ENCODE measurements at places on chromosomes 11 and 22.
A peak's percentile ranks its signal among the peaks of the same experiment; 100 is the strongest.

DNA sequence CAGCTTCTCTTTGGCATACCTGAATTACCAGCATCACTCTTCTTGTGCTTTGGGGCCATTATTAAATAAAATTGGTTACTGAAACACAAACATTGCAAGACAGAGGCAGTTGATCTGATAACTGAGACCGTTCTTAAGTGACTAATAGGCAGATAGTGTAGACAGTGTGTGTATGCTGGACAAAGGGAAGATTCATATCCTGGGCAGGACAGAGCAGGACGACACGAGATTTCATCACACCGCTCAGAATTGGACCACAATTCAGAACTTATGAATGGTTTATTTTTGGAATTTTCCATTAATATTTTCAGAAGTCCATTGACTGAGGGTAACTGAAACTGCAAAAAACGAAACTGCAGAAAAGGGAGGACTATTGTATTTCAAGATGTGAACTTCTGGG, 68.6 kb downstream of the LDLRAD3 start:
- H3K4me3 ChIP-seq: no peak overlapping the region
- no peak for DNase-seq
- no peak overlapping the region for H3K27ac ChIP-seq
- no peaks in the 10 kb centered on the region for H3K36me3 ChIP-seq
- H3K4me1 ChIP-seq: peaks cover 31% of the 10 kb centered on the region

- no peaks in the 10 kb centered on the region for H3K36me3 ChIP-seq
- no peak overlapping the region for H3K27ac ChIP-seq
- no peak for DNase-seq
- H3K27me3 ChIP-seq: peaks cover 22% of the 10 kb centered on the region
- no peaks in the 10 kb centered on the region for H3K4me1 ChIP-seq
Measured at GRCh38 chr11:124101737-124102136, 13.5 kb upstream of the VWA5A start.

- no peak overlapping the region for H3K4me3 ChIP-seq
- H3K27ac ChIP-seq: no peak overlapping the region
- H3K36me3 ChIP-seq: no peaks in the 10 kb centered on the region
- H3K4me1 ChIP-seq: no peaks in the 10 kb centered on the region
- no peaks in the 10 kb centered on the region for H3K27me3 ChIP-seq
Measured at GRCh38 chr11:73795925-73796632, 8.4 kb downstream of the MRPL48 start.

DNA sequence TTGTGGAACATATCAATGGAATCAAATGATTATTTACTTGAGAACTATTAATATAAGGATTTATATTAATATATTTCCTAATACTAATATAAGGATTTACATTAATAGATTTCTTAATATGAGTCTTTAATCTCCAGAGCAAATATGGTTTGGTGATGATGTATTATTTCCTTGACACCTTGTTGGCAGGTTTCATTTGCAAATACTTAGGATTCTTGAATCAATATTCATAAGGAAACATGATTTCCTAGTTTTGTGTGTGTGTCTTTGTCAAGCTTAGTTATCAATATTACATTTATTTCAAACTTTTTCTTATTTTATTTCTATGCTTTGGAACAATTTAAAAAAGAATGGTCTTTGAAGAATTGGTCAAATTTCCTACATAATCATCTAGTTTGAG, 138.5 kb downstream of the RAB38 start:
- no peak overlapping the region for H3K4me3 ChIP-seq
- DNase-seq: no peak
- H3K27me3 ChIP-seq: no peaks in the 10 kb centered on the region

- H3K36me3 ChIP-seq: no peaks in the 10 kb centered on the region
- H3K4me1 ChIP-seq: no peaks in the 10 kb centered on the region
Measured at GRCh38 chr22:35518811-35519210, 21.8 kb upstream of the RASD2 start.

DNA sequence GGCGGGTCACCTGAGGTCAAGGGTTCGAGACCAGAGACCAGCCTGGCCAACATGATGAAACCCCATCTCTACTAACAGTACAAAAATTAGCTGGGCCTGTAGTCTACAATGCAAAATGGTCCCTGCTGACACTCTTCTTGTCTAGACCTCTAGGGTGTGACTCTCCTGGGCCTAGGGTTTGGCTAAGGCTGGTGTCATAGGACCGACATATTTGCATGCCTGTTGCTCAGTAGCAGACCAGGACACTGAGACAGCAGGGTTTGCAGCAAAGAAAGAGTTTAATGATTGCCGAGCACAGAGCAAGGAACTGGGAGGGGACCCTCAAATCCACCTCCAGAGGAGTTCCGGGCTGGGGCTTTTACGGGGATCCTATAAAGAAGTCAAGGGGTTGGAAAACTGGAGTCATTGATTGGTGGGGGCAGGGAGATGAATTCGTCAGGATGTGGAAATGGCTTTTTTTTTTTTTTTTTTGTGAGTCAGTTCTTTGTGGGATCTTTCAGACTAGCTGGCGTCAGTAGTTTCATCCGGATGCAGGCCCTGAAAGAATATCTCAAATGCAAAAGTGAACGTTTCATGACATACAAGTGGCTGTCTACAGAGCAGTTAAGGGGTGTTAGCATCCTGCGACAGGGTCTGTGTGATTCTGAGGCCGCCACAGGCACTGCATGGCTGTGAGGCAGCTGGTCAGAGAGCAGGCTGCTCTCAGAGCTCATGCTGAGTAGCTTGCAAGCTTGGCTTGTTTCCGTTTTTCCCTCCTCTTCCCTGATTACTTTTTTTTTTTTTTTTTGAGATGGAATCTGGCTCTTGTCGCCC, 27.2 kb upstream of the A4GALT start:
- H3K4me3 ChIP-seq: no peak overlapping the region
- peaks cover 3% of the 10 kb centered on the region for H3K36me3 ChIP-seq
- H3K27ac ChIP-seq: no peak overlapping the region

GRCh38 chr11:9651899-9652748, 11.8 kb upstream of the SWAP70 start:
- H3K4me1 ChIP-seq: no peaks in the 10 kb centered on the region
- H3K36me3 ChIP-seq: no peaks in the 10 kb centered on the region
- H3K27ac ChIP-seq: no peak overlapping the region
- no peaks in the 10 kb centered on the region for H3K27me3 ChIP-seq

DNA sequence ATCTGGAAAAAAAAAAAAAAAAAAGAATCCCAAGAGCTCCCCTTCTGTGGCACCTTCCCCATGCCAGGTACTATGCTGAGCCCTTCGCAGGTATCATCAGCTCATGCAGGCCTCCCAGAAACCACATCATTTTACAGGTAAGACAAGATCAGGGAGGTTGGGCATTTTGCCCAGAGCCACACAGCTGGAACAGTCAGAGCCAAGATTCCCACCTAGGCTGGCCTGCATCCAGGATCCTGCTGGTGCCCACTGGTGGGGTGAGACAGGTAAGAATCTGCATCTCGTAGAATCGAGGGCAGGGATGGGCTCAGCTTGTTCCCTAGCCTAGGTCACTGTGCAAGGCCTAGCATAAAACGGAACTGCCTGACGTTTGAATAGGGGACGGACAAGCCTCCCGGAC, 15.7 kb upstream of the MEN1 start:
- H3K27me3 ChIP-seq: no peaks in the 10 kb centered on the region
- H3K4me1 ChIP-seq: no peaks in the 10 kb centered on the region
- H3K4me3 ChIP-seq: no peak overlapping the region

DNA sequence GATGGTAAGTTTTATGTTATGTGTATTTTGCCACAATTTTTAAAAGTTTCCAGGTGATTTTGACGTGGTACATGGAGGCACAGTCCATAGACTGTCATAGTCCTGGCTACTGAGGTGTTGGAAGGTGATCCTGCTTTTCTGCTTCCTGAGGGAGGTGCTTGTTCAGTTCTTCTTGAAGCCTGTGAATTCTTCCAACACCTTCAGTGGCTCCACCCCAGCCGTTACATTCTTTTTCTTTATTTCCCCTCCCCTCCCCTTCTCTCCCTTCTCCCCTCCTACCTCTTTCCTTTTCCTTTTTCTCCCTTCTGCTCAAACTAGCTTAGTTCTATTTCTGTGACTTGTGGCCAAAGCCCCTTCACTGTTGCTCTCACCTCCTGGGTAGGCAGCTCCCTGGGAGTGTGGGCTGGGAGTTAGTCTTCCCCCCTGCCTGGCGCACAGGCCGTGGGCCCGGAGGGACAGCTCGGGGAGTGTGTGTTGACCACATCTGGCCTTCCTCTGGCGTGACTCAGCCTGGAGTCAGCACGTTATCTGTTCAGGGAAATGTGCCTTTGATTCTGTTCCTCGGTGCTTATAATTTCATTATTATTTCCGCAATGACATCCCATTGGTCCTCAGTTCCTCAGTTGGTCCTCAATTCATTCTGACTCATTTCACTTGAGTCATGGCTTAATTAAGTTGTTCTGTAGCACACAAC, 566.2 kb downstream of the TBC1D22A start:
- DNase-seq: peak; percentile 82
- H3K36me3 ChIP-seq: no peaks in the 10 kb centered on the region
- H3K4me1 ChIP-seq: peaks cover 42% of the 10 kb centered on the region
- H3K27ac ChIP-seq: peak overlapping the region; percentile 46
- H3K27me3 ChIP-seq: no peaks in the 10 kb centered on the region

GRCh38 chr11:72578566-72578965, 95.7 kb downstream of the PDE2A start:
- no peak overlapping the region for H3K4me3 ChIP-seq
- H3K27me3 ChIP-seq: peaks cover 58% of the 10 kb centered on the region
- no peaks in the 10 kb centered on the region for H3K36me3 ChIP-seq
- DNase-seq: no peak

DNA sequence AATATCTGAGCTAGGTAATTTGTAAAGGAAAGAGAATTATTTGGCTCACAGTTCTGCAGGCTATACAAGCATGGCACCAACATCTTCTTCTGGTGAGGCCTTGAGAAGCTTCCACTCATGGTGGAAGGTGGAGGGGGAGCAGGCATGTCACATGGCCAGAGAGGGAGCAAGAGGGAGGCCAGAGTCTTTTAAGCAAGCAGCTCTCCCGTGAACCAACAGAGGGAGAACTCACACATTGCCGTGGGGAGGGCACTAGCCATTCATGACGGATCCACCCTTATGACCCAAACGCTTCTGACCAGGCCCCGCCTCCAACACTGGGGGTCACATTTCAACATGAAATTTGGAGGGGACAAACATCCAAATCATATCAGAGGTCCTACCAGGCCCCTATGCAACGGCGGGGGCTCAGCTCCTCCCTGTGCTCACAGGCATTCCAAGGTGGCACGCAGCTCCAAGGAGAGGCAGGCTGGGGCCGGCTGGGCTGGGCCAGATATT, 4.6 kb downstream of the C11orf96 start:
- peaks cover 58% of the 10 kb centered on the region for H3K27me3 ChIP-seq
- H3K4me3 ChIP-seq: no peak overlapping the region
- peaks cover 34% of the 10 kb centered on the region for H3K4me1 ChIP-seq
- DNase-seq: no peak
- peaks cover 7% of the 10 kb centered on the region for H3K36me3 ChIP-seq
- H3K27ac ChIP-seq: no peak overlapping the region

DNA sequence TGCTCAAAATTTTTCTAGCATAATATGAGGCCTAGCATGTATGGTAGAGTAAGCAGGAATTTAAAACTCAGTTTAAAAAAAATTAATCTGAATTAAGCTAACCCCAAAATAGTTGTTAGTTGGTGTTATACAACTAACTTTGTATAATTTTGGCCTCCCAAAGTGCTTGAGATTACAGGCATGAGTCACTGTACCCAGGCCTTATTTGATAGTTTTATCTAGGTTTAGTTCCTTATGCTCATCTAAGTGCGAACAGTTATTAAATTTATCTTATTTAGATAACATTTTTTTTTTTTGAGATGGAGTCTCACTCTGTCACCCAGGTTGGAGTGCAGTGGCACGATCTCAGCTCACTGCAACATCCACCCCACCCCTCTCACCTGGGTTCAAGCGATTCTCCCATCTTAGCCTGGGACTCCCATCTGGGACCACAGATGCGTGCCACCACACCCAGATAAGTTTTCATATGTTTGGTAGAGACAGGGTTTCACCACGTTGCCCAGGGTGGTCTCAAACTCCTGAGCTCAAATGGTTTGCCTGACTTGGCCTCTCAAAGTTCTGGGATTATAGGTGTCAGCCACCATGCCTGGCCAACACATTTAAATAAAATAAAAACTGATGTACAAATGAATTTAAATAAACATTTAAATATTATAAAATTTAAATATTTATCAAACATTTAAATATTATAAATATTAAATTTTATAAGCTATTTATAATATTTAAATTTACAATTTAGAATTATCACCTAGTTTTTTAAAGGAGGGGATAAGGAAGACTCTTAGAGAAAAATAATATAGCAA, 7.5 kb downstream of the IL18 start:
- no peak overlapping the region for H3K4me3 ChIP-seq
- peaks cover 42% of the 10 kb centered on the region for H3K4me1 ChIP-seq
- H3K27ac ChIP-seq: no peak overlapping the region
- no peak for DNase-seq
- no peaks in the 10 kb centered on the region for H3K27me3 ChIP-seq

- H3K36me3 ChIP-seq: no peaks in the 10 kb centered on the region
- H3K27ac ChIP-seq: no peak overlapping the region
- no peaks in the 10 kb centered on the region for H3K4me1 ChIP-seq
- DNase-seq: no peak
Measured at GRCh38 chr11:44651535-44652155, 75.1 kb upstream of the TSPAN18 start.

- H3K4me1 ChIP-seq: no peaks in the 10 kb centered on the region
- no peak overlapping the region for H3K4me3 ChIP-seq
Measured at GRCh38 chr11:118804094-118804493, 13.1 kb upstream of the DDX6 start.

DNA sequence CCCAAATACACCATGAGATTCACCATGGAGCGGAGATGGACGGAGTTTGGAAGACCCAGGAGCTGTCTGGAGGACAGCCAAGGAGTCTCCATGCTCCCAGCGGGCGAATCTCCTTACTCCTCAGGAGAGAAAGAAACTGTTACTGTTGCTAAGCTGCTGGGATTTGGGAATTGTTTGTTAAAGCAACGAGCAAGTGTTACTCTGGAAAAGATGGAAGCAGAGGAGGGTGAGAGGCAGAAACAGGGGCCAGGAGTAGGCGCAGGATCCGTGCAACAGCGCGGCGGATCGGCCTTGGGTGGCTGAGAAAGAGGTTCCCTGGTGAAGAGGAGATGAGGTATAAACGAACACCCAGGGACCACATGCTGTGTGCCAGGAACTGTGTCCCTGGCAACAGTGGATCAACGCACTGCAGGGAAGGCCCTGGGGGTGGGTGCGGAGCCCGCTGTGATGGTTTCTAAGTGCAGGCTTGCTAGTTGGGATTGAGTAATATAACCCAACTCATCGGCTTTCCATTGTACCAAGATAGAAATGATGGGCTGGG, 1436.4 kb downstream of the BRD1 start:
- no peaks in the 10 kb centered on the region for H3K4me1 ChIP-seq
- no peak for DNase-seq
- H3K4me3 ChIP-seq: no peak overlapping the region
- H3K27me3 ChIP-seq: no peaks in the 10 kb centered on the region

GRCh38 chr11:47373876-47374719, 4.2 kb downstream of the SPI1 start:
- H3K4me1 ChIP-seq: no peaks in the 10 kb centered on the region
- DNase-seq: peak; percentile 89
- no peaks in the 10 kb centered on the region for H3K36me3 ChIP-seq
- no peak overlapping the region for H3K4me3 ChIP-seq
- peaks cover 11% of the 10 kb centered on the region for H3K27me3 ChIP-seq

DNA sequence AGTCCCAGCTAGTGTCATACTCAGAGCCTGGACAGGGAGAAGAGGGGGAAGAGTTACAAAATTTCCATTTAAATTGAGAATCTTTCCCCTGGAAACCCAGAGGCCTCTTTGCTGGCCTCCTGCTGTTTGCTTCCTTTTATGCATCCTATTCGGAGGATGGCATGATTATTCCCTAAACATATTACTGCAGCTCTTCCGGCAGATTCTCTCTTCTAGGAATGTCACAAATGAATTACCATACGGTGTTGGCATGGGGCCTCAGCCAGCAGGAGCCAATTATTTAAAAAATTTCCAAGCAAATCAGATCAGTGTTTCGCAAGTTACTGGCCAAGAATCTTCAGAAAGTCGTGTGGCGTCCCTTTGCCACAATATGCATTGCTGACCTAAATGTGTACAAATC, 326.7 kb upstream of the NCAM1 start:
- no peaks in the 10 kb centered on the region for H3K36me3 ChIP-seq
- peaks cover 30% of the 10 kb centered on the region for H3K4me1 ChIP-seq
- no peak for DNase-seq
- H3K27me3 ChIP-seq: no peaks in the 10 kb centered on the region

All from Calu3 (cell line).